GM23338 (cell line): ENCODE measurements at places on chromosomes 4 and X.

GRCh38 chr4:184331268-184331995 is 113.8 kb upstream of the ENPP6 start:
- DNase-seq = no peak

GRCh38 chrX:44494357-44494756 is 48.3 kb downstream of the FUNDC1 start:
- DNase-seq = no peak

GRCh38 chr4:146443525-146443924 is 78.2 kb downstream of the SLC10A7 start:
- DNase-seq = no peak

DNA sequence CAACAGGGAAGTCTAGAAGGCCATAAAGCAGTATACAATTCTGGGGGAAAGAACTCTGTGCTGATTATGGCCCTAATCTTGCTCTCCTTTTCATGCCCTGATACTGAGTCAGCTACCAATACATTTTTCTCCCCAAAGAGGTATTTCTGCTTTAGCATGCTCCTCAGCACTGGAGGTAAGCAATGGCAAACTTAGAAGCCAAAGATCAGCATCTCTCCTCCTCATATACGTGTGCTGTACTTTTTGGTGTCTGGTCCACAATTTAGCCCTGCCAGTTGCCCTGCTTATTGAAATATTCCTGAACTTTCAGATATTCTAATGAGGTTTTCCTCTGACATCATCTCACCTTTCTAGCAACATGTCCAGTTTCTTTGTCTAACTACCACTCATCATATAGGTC is 226.2 kb downstream of the FSTL5 start:
- no peak for DNase-seq

GRCh38 chr4:158395889-158396288 is 125.8 kb upstream of the RXFP1 start:
- DNase-seq = no peak

GRCh38 chr4:10879411-10880110 is 195.0 kb upstream of the CLNK start:
- DNase-seq = no peak

- DNase-seq = no peak
These were observed 222.0 kb upstream of the ADAMTS3 start for GRCh38 chr4:72791054-72791453.

DNA sequence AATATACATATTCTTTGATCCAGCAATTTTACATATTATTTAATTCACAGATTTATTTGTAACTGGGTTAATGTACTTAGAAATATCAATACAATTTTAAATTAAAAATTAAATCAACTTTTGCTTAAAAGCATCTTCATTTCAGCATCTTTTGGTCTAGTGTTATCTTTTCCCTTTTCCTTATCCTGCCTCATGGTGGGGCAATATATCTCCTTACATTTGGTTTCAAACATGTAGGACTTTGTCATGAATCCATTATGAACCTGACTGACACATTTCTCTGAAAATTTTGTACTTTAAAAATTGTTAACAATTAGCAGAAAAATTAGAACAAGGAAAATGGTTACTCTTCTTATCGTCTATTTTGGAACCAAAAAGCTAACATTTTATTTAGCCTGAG is 42.8 kb upstream of the ANK2 start:
- DNase-seq = no peak

DNA sequence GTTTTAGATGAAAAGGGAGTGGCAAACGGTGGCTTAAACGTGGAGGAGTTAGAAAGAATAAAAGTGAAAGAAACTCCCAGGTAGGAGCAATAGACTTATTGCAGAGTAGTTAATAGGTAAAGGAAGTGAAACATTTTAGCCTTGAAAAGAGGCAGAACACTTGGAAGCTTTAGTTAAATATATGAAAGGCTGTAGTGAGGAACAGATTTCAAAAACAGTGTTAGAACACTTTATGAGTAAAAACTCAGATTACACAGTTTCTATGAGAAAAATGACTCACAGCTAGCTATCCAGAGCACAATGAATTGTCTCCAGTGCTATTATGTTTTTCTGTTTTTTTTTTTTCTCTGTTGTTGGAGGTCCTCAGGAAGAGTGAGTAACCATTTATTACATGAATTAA is 45.8 kb downstream of the TACR3 start:
- no peak for DNase-seq

DNA sequence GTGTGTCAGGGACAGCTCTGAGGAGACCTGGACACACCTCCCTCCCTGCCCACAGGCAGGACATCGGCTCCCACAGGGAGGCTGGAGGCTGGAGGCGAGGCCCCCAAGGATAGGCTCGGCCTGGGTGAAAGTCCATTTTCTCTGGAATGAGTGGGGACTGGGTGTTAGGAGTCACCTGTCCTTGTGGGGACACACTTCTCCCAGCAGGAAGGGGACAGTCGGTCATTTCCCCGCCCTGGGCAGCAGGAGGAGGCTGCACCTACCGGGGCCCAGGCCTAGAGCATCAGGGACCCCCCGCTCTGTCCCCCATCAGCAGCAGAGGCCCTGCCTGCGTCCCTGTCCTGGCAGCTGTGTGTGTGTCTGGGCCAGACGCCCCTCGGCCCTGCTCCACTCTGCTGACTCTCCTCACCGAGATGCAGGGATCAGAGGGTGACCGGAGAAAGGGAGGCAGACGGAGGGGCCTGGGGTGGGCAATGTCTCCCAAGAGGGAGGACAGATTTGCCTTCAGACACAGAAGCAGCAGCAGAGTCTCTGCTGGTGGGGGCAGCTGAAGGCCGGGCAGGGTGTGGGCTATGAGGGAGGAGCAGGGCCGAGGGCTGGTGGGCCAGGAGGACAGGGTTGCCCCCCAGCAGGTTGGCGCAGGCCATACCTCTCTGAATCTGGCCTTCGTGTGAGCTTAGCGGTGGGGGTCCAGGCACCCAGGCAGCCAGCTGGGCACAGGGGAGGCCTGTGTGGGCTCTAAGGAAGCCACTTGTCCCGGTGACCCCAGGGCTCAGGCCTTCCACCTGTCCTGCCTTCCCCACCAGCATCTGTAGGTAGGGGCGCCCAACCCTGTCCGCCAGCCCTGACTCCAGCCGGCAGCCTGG is 125.7 kb upstream of the NKX1-1 start:
- no peak for DNase-seq

GRCh38 chr4:3659131-3659530 is 107.1 kb upstream of the ADRA2C start:
- DNase-seq = no peak

DNA sequence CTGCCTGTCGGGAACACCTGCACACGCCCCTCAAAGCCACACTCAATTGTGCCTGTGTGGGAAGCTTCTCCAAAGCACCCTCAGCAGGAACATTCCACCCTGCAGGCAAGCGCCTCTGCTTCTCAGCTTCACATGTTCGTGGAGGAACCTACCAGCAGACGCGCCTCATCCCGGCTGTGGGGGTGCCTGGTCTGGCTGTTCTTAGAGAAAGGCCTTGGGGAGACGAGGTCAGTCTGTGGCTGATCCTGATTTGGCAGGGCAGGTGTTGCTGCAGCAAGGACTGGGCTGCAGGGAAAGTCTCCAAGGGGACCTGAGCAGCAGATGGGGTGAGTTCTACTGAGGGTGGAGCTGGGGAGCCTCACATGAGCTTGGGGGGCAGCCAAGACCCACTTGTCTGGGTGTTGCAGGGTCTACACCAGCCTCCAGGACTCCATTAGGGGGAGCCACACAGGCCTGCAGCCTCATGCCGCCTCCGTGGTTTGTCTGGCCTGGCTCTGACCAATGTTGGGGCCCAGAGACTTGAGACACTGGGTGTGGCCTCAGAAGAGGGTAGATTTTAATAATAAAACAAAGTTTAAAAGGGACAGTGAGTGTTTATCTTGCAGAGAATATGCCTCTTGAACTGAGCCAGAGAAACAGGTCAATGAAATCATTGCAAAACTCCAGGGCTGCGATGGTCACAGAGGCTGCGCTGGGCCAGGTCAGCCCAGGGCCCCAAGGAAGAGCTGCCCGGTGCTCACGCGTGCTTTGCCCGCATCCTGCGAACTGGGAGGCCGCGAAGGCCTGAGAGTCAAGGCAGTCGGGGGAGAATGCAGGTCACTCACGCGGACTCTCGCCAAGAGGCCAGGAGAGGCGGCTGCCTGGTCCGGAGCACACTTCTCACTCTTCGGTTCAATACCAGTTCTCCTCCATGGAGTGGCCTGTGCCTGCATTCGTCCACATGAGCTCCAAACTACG is 21.1 kb downstream of the RNF212 start:
- peak; percentile 72 for DNase-seq

DNA sequence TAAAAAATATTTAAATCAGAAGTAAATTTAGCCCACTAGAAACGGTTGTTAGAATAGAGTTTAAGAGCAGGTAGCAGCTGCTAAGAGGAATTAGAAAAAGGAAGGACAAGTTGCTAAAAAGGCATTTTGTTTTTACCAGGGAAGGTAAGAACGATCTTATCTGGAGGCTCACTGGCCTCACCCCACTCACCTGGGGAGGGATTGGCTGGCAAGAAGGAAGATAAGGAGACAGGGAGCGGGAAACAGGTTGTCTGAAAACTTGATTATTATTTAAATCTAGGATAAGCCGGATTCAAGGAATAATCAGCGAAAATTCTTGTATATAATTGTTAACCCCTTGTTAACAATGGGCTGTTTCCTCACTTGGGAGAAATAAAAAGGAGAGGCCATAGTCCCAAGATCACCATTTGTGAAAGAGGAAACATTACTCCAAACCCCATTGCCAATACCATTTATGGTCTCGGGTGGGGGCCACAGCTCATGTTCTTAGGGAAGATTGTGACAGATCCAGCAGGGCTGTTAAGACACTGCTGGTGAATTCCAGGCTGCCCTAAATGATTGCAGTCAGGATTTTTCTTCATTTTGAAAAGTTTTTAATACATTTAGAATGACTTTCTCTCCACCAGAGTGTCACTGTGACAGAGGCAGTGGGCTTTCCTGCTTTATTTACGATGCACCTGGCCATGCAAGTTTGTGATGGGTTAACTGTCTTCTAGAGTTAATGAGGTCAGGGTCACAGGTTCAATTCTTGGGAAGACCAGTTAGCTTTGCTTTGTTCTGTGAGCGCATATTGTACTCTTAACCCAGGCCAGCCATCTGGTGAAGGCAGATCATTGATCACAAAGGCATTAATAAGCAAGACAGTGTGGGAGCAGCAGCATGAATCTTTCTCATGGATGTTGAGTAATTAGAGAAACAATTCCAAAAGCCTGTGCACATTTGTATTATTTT is 106.6 kb downstream of the CEP135 start:
- DNase-seq = peak; percentile 27

- peak; percentile 57 for DNase-seq
These were observed 111.6 kb upstream of the WDR17 start for GRCh38 chr4:175953960-175954521.

DNA sequence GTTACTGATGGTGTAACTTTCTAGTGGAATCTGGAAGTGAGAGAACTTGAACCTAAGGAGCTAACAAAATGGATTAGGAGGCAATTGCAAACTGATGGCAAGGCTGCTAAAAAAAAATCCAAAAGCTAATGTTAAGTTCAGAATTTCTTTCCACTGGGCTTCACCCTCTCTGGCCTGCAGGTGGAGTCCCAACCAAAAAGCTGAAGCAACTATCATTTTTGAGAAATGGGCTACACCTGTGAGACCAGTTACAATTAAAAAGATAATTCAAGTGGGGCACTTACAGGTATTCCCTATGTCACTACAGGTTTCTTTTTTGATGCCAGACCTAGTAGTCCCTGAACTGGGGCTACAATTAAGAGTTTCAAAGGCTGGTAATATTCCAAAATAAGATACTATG is 142.1 kb upstream of the FTHL17 start:
- peak; percentile 27 for DNase-seq

DNA sequence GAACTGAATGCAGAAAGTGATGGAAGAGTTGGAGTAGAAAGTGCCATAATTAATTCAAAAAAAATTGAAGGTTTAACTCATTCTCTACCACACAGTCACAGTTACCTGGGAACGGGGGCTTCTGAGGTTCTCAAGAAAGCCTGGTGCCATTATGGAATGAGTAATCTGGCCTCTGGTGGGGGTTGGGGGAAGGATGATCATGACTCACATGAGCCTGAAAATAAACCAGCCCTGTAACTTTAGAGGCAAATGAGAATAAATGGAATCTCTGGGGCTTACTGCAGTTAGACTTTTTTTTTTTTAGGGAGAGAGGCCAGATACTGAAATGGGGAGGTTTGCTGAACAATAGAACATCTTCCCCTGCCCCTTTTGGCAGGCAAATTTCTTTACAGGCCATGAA is 55.3 kb downstream of the SOD3 start:
- DNase-seq = no peak

- peak; percentile 89 for DNase-seq
These were observed 14.1 kb upstream of the MGST2 start for GRCh38 chr4:139651282-139652194.

GRCh38 chrX:53320543-53321229 is 39.3 kb upstream of the IQSEC2 start:
- DNase-seq = peak; percentile 15

GRCh38 chrX:17584248-17584681 is 153.0 kb upstream of the SCML1 start:
- DNase-seq = no peak

- peak; percentile 72 for DNase-seq
These were observed 367.0 kb downstream of the BCOR start for GRCh38 chrX:39730662-39731329.

DNA sequence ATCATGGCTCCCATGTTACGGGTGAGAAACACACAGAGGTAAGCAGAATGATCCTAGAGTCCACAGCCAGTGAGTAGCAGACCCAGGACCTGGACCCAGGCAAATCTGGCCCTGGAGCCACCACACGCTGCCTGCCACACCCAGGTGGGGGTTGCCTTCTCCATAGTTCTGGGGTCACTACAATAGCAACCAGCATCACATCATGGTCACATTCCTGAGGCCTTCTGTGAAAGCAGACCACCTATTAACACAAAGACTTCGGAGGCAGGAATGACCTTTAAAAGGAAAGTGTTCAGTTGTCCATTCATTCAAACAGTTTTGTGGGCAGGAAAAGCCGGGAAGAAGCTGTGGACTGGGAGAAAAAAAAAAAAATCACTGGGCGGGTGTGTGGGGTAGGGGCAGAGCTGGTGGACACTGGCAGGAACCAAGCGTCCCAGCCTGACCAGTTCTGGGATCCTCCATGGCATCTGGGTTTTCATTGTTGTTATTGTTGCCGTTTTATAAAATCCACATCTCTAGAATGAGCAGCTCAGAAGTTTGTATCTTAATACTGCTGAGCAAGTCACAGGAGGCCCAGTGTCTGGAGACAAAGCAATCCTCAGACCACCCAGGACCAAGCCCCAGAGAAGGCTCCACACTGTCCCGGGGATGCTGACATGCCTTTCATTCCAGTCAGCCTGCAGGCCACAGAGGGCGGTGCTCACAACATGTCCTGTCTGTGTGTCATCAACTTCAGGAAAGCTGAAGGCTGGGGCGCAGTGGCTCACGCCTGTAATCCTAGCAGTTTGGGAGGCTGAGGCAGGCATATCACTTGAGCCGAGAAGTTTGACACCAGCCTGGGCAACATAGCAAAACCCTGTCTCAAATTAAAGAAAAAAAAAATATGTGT is 67.0 kb downstream of the SEL1L3 start:
- DNase-seq = peak; percentile 78

- DNase-seq = no peak
These were observed 124.4 kb downstream of the SLIT2 start for GRCh38 chr4:20376070-20376469.

DNA sequence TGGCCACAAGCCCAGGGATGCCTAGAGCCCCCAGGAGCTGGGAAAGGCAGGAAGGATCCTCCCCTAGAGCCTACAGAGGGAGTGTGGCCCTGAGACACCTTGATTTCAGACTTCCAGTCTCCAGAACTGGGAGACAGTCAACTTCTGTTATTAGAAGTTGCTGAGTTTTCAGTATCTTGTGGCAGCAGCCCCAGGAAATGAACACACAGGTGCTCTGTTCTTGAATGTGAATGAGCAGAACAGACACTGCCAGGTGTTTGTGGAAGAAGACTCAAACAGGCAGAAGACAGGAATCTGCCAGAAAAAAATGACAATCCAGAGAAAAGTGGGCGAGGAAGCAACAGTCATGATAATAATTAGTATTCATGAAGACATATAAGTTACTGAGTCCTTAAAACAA is 64.5 kb upstream of the STS start:
- no peak for DNase-seq
